Osteocyte (in vitro differentiated cells): ENCODE measurements at places on chromosomes 3 and 15. TPM values are rescaled to one million over a fixed set of nuclear protein-coding genes. Genes with fewer than 3 reads are reported as not detected.

The ARHGEF26 gene
- 5.4 and 5.5 TPM in 2 replicates for total RNA-seq

The OIP5 gene
- total RNA-seq = 2.4 and 3.1 TPM in 2 replicates

The ANKRD34C gene
- total RNA-seq = 0.08 TPM in 1 of 2 replicates, not detected in the other

The HYAL1 gene
- 0.60 and 0.83 TPM in 2 replicates for total RNA-seq

The COL8A1 gene
- 3,389 and 3,403 TPM in 2 replicates for total RNA-seq

The UTS2B gene
- 0.55 and 0.75 TPM in 2 replicates for total RNA-seq

The DPPA2 gene
- not detected in 2 replicates for total RNA-seq

The SMCO1 gene
- total RNA-seq = not detected in 2 replicates

The DLL4 gene
- total RNA-seq = 0.39 and 0.54 TPM in 2 replicates

The RGMA gene
- total RNA-seq = 12.4 and 13.7 TPM in 2 replicates

The FSTL1 gene
- 2,574 and 2,723 TPM in 2 replicates for total RNA-seq

The AADACL2 gene
- total RNA-seq = not detected in 2 replicates

The GPR149 gene
- total RNA-seq = not detected in 2 replicates

The WDR93 gene
- total RNA-seq = 0.19 TPM in 1 of 2 replicates, not detected in the other

The INTS14 gene
- 33.6 and 33.9 TPM in 2 replicates for total RNA-seq

The SEMA5B gene
- total RNA-seq = 1.3 TPM in 2 replicates

The EXD1 gene
- total RNA-seq = not detected in 2 replicates

The C3orf38 gene
- total RNA-seq = 27.4 and 30.2 TPM in 2 replicates

The COL6A5 gene
- total RNA-seq = not detected in 2 replicates

The TERC gene
- total RNA-seq = 1.5 TPM in 1 of 2 replicates, not detected in the other

The HPS3 gene
- total RNA-seq = 19.3 and 22.4 TPM in 2 replicates

The OR5K3 gene
- total RNA-seq = not detected in 2 replicates

The CCDC32 gene
- total RNA-seq = 23.9 and 28.3 TPM in 2 replicates

The ARF4 gene
- total RNA-seq = 250 and 252 TPM in 2 replicates

The CEP152 gene
- 5.6 and 6.8 TPM in 2 replicates for total RNA-seq

The EXOSC7 gene
- total RNA-seq = 36.7 and 39.8 TPM in 2 replicates

The CCR2 gene
- not detected in 2 replicates for total RNA-seq

The RARRES1 gene
- total RNA-seq = 2.4 and 2.8 TPM in 2 replicates

The IL20RB gene
- 0.55 TPM in 1 of 2 replicates, not detected in the other for total RNA-seq

The CLDN1 gene
- 41.4 and 43.8 TPM in 2 replicates for total RNA-seq

The ADAMTS9 gene
- total RNA-seq = 0.94 and 1.5 TPM in 2 replicates
